Aorta (tissue), 5 donors: ENCODE measurements at places on chromosomes 3 and 15. TPM values are rescaled to one million over a fixed set of nuclear protein-coding genes. Genes with fewer than 3 reads are reported as not detected.
A peak's percentile ranks its signal among the peaks of the same experiment; 100 is the strongest.

Gene DPPA4
- total RNA-seq, result not detected

Gene MASP1
- 3.8 TPM for total RNA-seq

Gene CFAP91
- total RNA-seq, result 3.7 TPM

Gene PRR23B
- not detected for total RNA-seq

Gene TICRR
- 0.60 TPM for total RNA-seq

- DNase-seq, result no peak
Observed at GRCh38 chr3:128735287-128735686, 9.3 kb downstream of the RAB7A start.

DNA sequence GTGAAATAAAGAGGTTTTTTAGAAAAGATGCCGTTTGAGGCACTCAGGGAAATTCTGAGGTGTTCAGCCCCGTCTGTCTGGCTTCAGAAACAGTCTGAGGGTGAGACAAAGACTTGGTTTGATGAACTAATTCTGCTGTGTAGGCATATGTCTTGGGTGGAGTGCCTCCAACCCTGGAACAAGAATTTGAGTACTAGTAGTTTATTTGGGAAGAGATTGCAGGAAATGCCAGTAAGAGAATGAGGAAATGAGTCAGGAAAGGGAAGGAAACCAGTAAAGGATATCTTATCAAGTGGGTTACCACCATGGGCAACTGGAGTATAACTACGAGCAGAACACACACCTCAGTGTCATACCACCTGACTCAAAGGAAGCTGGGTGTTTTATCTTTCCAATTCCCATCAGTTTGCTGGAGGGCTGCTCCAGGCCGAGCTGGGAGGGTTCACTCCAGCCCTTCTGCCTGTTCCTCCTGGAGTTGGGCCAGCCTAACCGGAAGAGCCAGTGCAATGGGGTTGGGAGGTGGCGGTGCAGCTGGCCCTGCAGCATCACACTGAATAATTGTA, 75.3 kb downstream of the TGFBR2 start:
- DNase-seq, result peak; percentile 53

GRCh38 chr3:56997041-56997440, 63.4 kb upstream of the SPATA12 start:
- DNase-seq, result no peak

GRCh38 chr3:119300991-119301391, 6.8 kb downstream of the ARHGAP31 start:
- no peak for DNase-seq

- DNase-seq, result no peak
Observed at GRCh38 chr3:167653155-167653554, 587 bp downstream of the WDR49 start.

GRCh38 chr3:139671863-139672646, 5.7 kb downstream of the NMNAT3 start:
- no peak for DNase-seq

- DNase-seq, result no peak
Observed at GRCh38 chr15:59812250-59812870, 123.2 kb upstream of the BNIP2 start.

- peak; percentile 75 for DNase-seq
Observed at GRCh38 chr15:60620708-60621107, 141.8 kb upstream of the ICE2 start.

- no peak for DNase-seq
Observed at GRCh38 chr15:58583171-58583908, 151.5 kb downstream of the LIPC start.
